ENCODE measurements at places on chromosomes 3 and 15.

- no peak for DNase-seq
Measured at GRCh38 chr3:19573644-19574043, 360.4 kb downstream of the EFHB start.

- no peak for DNase-seq
Measured at GRCh38 chr3:122824465-122825381, 29.9 kb downstream of the SLC49A4 start.

GRCh38 chr15:75641603-75642002 lies 1.6 kb upstream of the IMP3 start:
- no peak for DNase-seq

- DNase-seq = no peak
Measured at GRCh38 chr3:187568171-187568570, 102.0 kb downstream of the SST start.

DNA sequence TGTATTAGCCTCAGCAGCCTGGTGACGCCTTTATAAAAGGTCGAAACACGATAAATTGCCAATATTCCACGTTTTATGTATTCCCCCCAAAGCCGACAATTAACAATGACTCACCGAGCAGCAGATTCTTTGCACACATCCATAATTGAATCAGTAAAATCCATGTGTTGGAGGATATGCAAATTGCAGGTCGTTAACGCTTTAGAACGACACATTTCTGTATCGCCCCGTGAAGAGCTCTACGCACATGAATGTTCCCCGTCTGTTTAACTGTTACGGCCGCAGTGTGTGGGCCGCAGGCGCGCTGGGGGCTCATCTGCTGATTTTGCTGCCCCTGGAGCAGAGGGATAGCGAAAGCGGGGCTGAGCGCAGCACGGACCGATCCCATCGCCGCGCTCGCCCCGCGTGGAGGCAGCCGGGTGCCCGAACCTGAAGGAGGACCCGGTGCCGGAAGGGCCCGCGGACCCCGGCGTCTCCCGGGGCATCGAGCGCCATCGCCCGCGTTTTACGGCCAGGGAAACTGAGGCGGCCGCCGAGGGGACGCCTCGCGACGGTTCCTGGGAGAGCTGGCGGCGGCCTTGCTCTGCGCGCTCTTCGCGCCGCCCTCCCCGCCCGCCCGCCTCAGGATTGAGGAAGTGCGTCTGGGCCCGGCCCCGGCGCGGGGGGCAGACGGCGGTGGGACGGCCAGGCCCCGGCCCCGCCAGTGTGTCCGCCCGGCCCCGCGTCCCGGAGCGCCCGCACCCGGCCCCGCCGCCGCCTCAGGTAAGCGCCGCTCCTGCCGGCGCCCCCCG lies at the start of gene LRRK1:
TSS of gene LRRK1 (plus strand) at position 668 of the 791 bp plus-strand sequence. CDS start 5,276 bp downstream, outside the sequence.
- DNase-seq = no peak

DNA sequence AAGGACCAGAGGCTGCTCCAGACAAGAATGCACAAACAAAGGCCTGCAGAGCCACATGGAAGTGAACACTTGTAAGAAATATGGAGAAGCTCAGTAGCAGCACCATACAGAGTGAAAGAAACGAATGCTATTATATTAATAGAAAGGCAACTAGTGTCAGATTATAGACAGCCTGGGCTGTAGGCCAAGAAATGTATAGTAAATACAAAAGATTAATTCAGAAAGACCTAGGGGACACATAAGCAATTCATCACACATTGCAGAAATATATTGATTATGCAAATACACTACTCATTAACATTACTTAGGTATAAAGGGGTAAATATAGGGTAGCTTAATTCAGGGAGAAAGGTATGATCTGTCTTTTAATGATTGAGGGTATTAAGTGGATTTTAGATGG lies 69.5 kb upstream of the GUCA1C start:
- no peak for DNase-seq

- DNase-seq = no peak
Measured at GRCh38 chr15:59242649-59243048, 36.0 kb downstream of the LDHAL6B start.

DNA sequence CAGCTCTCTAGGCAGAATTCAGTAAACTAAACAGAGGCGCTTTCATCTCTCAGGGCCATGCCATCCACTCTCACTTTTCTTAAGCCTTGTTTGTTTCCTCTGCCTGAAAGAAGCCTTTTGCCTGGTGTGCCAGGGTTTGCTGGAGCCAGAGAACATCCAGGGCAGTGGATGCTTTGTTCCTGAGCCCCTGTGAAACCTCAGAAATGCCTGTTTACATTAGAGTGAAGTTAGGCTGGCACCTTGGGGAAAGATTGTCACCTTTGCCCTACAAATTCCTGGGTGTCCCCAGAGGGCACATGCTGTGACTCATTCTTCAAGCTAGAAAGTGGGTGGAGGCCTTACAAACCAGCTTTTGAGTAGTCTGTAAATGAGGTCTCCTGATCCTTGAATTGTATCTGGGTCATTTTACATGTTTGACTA lies 10.7 kb upstream of the TRAK1 start:
- no peak for DNase-seq

DNA sequence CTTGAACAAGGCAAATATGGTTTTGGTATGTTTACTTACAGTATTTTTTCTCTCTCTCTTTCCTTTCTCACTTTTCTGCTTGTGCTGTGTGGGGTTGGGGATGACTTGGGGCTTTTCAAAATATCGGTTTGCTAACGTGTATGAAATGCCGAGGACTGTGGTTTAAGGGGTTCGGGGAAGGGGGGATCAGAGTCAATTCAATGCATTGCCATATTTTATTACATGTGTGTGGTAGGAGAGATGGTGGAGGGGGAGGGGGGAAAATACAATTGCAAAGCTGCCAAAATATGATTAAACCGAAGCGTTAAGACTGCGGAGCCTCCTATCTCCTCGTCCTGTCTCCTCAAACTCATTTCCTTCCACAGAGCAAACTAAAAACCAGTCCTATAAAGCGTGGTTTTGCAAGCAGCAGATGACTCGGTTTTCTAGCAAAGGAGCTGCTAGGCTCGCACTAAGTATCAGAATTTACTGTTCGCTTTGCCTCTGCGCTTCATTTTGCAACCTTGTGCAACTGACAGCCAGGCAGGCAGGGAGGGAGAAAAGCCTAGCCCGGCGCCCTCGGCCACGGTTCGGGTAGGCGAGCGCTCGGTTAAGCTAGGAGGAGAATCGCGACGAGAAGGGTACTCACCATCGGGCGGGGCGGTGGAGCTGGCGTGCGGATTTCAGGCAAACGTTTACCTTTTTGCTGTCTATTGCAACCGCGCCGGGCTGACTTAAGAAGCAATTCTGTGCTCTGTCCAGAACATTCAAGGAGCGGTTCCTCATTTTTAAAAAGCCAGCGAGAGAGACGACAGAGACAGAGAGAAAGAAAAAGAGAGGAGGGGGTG lies 4.0 kb upstream of the NR2F2 start:
- no peak for DNase-seq

GRCh38 chr15:27183201-27183600 lies 212.2 kb downstream of the GABRG3 start:
- DNase-seq = no peak

DNA sequence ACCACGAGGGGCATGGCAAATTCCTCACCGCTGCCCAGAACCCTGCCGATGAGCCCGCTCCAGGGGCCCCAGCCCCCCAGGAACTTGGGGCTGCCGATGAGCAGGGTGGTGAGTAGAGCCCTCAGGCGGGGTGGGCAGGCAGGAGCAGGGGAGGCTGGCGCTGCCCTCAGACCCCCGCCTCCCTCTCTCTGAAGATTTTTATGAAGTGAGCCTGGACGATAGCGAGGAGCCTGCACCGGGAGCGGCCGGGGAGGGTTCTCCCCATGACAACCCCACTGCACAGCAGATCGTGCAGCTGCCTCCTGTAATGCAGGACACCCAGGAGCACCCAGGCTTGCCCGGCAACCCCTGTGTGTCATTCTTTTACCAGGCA lies 56.7 kb upstream of the UBE2Q2 start:
- no peak for DNase-seq

GRCh38 chr3:183116025-183116614 lies 16.8 kb upstream of the MCCC1 start:
- DNase-seq = peak; percentile 3

DNA sequence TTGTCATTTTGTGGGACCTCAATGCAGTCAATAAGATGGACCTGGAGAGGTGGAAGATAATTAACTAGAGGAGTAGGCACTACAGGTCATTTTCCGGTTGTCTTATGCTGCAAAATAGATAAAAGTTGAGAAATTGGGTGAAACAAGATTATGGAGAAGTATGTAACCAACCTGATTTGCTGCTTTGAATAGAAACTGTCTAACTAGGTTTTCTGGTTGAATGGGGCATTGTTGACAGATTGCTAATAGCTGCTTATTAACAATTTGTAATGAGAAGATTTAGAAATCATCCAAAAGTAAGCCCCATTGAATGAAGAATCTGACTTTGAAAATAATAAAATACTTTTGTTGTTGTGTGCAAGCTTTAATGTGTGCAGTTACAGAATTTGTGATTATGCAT lies 26.2 kb downstream of the PIAS1 start:
- no peak for DNase-seq

DNA sequence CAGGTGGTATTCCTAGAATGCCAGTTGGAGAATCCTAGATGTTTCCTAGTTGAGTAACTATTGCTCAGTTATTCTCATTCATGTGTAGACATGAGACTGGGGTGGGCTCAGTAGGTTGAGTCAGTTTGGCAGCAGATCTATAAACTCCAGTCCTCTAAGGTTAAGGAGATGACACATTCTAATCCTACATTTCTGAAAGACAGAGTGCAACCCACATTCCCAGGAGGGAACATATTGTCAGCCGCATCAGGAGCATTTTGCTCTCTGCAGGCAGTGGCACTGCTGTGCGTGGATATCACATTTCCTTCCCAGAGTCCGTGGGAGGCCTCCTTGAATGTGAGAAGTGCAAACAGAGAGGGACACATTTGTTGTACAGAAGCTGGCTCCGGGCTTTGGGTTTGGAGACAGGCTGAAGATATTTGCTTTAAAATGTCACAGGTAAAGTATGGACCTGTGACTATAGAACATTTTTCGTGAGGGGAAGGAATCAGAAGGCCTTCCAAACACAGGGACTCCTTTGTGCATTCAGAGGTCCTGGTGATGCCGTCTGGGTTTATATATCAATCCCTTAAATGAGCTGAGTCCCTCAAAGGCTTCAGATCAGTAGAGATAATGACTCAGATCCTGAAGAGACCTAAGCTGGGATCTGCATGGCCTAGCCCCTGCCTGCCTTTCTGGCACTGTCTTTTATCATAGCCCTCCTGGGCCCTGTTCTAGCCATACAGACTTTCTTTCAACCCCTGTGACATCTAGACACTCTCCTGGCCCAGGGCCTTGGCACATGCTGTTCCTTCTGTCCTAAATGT lies 156.5 kb downstream of the CADPS start:
- no peak for DNase-seq

DNA sequence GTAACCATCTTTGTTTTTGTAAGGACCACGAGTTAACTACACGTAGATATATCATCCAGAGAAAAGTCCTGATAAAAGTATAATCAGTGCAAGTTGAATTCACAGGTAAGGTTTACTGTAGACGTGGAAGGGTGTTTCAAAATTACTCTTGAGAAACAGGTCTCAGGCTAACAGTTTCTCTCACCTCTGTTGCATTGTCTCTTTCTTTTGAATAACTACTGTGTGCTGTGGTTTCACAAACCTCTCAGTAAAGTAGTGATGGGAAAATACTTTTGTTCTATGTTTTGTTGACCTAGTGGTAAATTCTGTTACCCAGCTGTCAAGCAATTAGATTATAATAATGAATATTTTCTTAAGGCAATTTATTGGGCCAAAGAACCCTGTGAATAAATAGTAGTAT lies 75.2 kb downstream of the RBMS3 start:
- no peak for DNase-seq

DNA sequence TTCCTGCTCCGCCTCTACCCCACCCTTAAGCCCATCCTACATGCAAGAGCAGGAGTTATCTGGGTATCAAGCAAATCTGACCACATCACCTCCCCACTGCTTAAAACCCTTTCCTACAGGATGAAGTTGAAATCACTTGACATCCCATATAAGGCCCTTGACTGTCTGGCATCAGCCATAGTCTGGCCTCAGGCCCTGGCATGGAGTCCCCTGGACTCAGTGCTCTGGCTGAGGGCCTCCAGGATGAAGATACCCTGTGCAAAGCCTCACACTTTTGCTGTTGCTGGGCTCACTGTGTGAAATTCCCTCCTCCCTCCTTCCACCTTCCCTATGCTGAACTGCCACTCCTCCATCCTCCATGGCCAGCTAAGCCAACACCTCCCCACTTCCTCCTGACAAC lies 65.2 kb upstream of the GLCE start:
- no peak for DNase-seq

- no peak for DNase-seq
Measured at GRCh38 chr3:23575697-23576096, 230.1 kb upstream of the UBE2E1 start.

DNA sequence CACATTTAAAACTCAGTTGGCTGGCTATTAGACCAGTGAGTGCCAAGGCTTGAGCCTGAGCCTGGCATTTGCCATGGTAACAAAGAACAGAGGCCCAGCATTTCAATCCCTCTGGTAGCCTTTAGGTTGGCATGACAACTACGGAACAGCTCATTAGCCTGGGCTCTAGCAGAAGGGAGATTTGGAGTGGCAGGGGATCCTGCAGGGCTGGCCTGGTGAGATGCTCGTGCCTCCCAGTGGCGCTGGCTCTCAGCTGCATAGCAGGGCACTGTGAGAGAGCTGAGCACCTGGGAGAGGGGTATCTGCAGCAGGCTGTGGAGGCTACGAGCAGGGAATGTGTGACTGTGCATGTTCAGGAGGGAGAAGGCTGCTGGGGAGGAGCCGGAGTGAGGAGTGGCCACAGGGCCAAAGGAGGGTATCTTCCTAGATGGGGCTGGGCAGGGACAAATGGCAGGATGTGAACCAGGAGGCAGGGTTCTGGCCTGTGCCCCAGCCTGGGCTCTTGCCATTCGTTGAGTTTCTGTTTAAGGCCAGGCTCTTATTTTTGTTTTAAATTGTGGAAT lies 5.6 kb upstream of the ABTB1 start:
- DNase-seq = no peak

- no peak for DNase-seq
Measured at GRCh38 chr3:124582196-124582595, 148.1 kb upstream of the UMPS start.

DNA sequence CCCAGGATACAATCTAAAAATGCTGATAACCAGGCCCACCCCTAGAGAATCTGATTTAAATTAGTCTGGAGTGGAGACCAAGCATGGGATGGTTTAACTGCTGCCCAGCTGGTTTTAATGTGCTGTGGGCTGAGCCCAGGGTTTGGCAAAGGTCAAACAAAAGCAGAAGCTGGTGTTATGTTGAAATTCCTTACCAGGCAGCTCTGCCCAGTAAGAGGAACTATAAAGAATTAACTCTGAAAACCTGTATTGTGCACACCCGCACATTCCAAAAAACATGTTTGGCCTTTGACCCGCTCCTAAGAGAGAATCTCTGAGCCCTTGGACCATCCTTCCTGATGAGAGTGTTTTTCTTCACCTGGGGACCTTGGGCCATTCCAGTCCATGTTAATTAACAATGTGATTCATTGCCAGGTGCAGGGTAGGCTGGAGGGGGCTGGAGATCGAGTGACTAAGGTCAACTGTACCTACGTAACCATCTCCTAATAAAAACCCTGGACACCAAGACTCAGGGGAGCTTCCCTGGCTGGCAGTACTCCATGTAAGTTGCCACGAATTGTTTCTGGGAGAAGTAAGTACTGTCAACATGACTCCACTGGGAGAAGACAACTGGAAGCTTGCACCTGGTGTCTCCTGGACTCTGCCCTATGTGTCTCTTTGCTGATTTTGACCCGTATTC lies 10.9 kb downstream of the CCDC13 start:
- DNase-seq = no peak

- DNase-seq = no peak
Measured at GRCh38 chr3:52841211-52841980, 6.6 kb upstream of the MUSTN1 start.
